Stimulated activated naive CD8-positive, alpha-beta T cell treated with anti-CD3 and anti-CD28 coated beads, Interleukin-15, Interleukin-2, amounts not matched to agents 100 U/mL and 50 U/mL, for 24 hours (primary cell): ENCODE measurements at places on chromosomes 7 and 10.

DNA sequence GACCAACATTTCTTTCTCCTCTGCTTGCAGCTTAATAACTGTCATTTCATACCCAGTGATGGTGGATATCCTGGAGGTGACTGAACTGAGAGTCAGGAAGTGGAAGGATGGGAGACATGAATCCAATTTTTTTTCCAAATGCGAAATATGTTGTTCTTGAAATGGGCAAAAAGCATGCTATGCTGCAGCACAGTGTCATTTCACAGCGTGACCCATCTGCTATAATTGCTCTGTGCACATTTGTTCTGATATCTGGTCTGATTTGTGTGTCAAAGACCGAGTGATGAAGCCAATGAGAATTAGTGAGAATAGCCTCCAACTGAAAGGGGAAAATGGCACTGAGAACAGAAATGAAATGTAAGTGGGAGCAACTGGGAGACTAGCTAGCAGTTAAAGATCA lies 329.6 kb upstream of the PHYHIPL start:
- no peak for DNase-seq

GRCh38 chr10:94363251-94363565 lies 469 bp upstream of the NOC3L start:
- DNase-seq, result no peak

DNA sequence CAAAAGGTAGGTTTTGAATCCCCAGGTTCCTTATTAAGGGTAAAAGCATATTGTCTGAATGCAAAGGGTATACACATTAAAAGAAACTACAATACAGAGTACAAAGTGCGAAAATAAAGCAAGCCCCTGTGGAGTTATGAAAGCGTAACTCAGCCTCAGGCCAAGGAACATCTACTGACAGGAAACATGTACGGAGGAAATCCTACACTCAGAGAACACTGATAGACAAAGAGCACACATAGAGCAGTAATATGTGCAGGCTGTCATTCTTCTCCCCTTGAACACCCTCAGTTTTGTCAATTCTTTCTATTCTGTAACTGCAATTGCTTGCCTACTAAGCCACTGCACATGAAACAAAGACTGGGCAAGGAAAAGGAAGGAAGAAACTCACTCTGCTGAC lies 150.2 kb downstream of the DGKB start:
- no peak for DNase-seq

GRCh38 chr10:49572594-49573114 lies 33.7 kb upstream of the ERCC6 start:
- DNase-seq, result no peak

DNA sequence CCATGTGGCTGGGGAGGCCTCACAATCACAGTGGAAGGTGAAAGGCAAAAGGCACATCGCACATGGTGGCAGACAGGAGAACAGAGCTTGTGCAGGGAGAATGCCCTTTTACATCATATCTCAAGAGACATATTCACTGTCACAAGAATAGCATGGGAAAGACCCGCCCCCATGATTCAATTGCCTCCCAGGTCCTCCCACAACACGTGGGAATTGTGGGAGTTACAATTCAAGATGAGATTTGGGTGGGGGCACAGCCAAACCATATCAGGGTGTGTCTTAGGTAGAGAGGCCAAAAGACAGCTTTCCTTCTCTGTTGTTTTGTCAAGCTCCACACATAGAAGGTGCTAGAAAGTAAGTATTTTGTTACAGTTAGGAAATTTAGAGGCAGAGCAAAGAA lies 20.8 kb upstream of the SLC26A5 start:
- no peak for DNase-seq

GRCh38 chr10:116771959-116772585 lies 29.7 kb upstream of the HSPA12A start:
- DNase-seq, result no peak

DNA sequence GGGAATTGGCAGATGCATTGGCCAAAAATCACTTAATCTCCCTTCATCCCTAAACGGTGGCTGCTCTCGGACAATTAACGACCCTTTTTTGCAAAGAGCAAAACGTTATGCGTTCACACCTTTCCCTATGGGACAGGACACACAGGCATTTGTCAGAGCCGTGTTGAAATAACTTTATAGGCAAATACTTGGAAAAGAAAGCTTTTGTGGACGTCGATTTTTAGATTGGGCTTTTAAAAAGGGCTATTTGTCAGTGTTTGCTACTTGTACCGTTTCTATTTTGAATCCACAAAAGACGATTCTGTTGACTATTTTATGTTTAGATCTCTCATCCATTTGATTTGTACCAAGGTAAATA lies 245.6 kb downstream of the SLC25A13 start:
- DNase-seq, result no peak

- no peak for DNase-seq
Measured at GRCh38 chr10:89019569-89020327, 29.1 kb downstream of the FAS start.

DNA sequence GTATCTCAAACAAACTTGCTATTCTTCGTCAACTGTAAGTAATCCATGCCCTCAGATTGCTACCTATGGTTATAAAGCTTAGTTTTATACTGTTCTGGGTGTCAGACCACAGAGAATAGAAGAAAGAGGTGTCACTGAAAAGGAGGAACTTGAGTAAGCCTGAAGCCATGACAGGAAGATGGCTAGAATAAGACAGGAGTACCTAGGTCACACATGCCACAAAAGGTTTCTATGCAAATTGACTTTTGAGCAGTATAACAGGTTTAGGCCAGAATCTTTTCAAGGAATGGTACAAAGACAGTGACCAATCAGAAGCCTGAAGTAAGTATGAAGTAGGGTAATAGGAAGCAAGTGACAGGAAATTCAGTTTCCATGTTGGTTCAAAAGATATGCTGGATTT lies 23.5 kb downstream of the FBXW4 start:
- DNase-seq, result no peak

DNA sequence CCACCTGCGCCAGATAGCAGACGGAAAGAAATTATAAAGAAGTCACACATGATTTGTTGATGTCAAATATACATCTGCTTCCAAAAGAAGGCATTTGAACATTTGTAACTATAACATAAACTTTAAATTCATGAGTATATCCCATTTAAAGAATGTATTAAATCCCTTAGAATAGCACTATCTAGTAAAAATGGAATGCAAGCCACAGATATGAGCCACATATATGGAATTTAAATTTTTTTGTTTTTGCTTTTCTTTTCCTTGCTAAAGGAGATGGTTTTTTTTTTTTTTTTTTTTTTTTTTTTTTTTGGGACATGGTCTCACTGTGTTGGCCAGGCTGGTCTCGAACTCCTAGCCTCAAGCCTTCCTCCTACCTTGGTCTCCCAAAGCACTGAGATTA lies 730.8 kb downstream of the PHTF2 start:
- DNase-seq, result no peak

GRCh38 chr10:129787557-129787956 lies 176.5 kb downstream of the EBF3 start:
- DNase-seq, result no peak

- DNase-seq, result no peak
Measured at GRCh38 chr10:49243610-49244283, 55.2 kb upstream of the C10orf71 start.

DNA sequence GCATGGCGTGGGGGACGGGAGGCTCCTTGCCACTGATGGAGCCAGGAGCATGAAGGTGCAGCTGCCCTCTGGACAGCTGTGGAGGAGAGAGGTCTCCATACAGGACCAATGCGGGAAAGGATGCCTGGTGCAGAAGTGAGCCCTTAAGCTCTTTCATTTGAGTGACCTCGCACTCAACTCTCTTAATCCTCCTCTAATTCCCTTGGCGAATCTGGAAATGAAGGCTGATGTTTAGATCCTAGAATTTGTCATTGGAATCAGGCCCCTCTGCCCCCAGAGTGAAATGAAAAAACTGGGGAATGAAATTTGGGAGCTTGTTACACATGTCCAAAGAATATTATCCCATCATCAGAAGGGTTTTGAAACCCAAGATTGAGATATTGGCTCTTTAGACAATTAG lies 639.5 kb downstream of the LRMDA start:
- no peak for DNase-seq

DNA sequence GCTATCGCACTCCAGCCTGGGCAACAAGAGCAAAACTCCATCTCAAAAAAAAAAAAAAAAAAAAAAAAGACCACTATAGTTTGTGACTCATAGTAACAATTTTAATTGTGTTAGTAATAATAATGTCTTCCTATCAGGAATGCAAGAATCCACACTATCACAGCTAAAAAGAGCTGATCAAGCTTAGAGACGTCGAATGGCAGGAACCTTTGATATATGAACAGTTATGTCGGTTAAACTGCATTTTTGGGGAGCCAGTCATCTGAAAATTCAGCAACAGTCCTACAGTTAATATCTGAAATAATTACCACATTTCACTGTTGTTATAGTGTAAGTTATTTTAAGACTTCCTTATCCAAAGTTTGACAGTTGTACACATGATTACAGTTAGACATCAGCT lies 8.8 kb downstream of the PHYH start:
- DNase-seq, result no peak

GRCh38 chr10:72044417-72045041 lies 43.8 kb downstream of the SPOCK2 start:
- DNase-seq, result no peak

DNA sequence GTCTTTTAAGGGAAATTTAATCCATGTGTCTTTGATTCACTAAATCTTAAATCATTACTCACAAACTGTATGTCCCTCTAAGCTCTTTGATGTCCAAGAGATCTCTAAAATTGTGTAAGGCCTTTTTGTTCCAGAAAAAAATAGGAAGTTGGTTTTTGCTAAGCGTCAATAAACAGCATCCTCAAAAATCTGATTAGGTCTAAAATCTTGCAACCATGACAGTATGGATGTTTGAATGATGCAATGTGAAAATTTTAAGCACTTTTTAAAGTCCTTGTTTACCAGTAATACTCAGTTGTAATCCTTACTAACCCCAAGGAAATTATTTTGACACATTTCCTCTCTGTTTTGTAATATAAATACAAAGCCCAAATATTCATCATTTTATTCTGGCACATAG lies 6.8 kb downstream of the MET start:
- no peak for DNase-seq

DNA sequence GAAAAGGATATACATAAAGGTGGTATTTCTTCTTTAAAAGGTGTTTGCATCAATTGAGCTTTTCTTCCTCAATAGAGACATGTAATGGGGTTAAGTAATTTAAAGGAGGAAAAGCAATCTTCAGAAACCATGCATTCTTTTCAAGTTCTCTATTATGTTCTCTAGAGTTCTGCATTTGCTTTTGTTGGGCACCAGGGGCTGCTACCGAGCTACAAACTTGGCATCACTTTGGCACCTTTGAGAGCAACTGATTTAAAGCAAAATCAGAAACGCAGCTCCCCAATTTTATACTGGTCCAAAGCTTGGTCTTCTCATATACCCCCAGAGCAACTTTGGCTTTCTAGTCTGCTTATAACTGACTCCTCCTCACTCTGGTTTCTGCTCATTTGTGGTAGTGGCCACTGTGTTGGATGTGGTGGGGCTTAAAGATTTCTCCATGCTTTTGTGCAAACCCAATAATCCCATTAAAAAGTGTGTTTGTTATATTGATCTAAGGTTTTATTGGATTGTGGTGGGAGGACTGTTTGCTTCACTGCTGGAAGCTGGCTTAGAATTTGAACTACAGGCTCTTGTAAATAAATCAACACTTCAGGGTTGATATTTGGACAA lies 712.1 kb downstream of the PHTF2 start:
- no peak for DNase-seq

DNA sequence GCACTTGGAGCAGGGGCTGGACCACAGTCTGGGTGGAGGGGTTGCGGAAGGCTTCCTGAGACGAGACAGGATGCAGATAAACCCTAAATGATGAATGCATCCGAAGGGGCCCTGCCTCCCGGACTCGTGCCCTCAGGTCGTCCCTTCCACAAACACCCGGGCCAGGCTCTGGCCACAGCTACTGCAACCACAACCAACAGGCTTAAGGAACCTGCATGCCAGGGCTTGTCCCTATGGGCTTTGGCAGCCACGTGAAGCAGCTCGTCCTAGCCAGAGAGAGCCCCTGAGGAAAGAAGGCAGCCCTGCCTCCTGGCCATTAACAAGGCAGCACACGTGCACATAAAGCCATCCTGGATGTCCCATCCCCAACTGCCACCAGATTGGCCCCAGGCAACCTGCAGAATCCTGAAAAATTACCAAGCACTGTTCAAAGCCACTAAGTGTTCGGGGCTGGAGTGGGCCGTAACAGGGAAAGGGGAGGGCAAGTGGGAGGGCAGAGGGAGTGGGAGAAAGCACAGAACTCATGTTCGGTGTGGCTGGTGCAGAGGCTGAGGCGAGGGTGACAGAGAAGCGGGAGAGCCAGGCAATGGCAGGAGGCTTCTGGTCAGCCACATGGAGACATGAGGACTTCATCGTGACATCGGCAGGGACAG lies 62.7 kb downstream of the MAD1L1 start:
- DNase-seq, result no peak

- DNase-seq, result no peak
Measured at GRCh38 chr10:28984431-28984830, 304.4 kb upstream of the LYZL1 start.
